ENCODE measurements at places on chromosomes 12 and 14. TPM values are rescaled to one million over a fixed set of nuclear protein-coding genes. Genes with fewer than 3 reads are reported as not detected.

REP15 gene
- 0.84 TPM for polyA plus RNA-seq

TAMALIN gene
- 2.4 TPM for polyA plus RNA-seq

SERPINA9 gene
- polyA plus RNA-seq = not detected

LAG3 gene
- 0.72 TPM for polyA plus RNA-seq

ACOT4 gene
- 0.13 TPM for polyA plus RNA-seq

TBX3 gene
- 10.2 TPM for polyA plus RNA-seq

ALX1 gene
- 0.06 TPM for polyA plus RNA-seq

LALBA gene
- polyA plus RNA-seq = not detected

FLRT2 gene
- polyA plus RNA-seq = 14.1 TPM

RNASE1 gene
- not detected for polyA plus RNA-seq

TAS2R13 gene
- polyA plus RNA-seq = 0.03 TPM

RAPGEF3 gene
- 0.90 TPM for polyA plus RNA-seq

CEP170B gene
- polyA plus RNA-seq = 11.0 TPM

RHOJ gene
- 12.1 TPM for polyA plus RNA-seq

SLCO1B1 gene
- polyA plus RNA-seq = not detected

IL31 gene
- polyA plus RNA-seq = not detected

WNT5B gene
- 29.3 TPM for polyA plus RNA-seq

IGF1 gene
- 0.07 TPM for polyA plus RNA-seq

VSIG10 gene
- 21.2 TPM for polyA plus RNA-seq

SDR9C7 gene
- polyA plus RNA-seq = not detected

DLK1 gene
- 1.2 TPM for polyA plus RNA-seq

Data from SK-N-SH (cell line).